ENCODE measurements at places on chromosomes 3 and 15.

GRCh38 chr15:28128031-28128430 is 28.9 kb upstream of the OCA2 start:
- no peak for DNase-seq

GRCh38 chr15:98719137-98719740 is 70.9 kb downstream of the IGF1R start:
- no peak for DNase-seq

DNA sequence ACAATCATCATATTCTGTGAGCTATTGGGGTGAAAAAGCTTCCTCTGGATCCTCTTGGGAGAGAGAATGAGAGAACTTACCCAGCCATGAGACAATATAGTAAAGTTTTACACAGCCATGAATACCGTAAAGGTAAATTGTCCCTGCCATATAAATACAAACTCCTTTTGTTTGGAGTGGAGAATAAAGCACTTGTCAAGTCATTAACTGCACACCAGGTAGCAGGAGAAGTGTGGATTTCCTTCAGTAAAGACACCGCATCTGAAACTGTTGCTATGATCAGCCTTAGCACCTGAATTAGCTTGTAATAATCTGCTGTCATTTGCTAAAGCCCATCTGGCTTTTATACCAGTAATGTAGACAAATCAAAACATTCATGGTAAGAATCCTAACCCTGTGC is 336.6 kb upstream of the SLCO3A1 start:
- DNase-seq = no peak

- no peak for DNase-seq
Measured at GRCh38 chr15:76065245-76065644, 5.5 kb downstream of the TMEM266 start.

GRCh38 chr3:153897842-153898241 is 223.3 kb upstream of the ARHGEF26 start:
- no peak for DNase-seq

DNA sequence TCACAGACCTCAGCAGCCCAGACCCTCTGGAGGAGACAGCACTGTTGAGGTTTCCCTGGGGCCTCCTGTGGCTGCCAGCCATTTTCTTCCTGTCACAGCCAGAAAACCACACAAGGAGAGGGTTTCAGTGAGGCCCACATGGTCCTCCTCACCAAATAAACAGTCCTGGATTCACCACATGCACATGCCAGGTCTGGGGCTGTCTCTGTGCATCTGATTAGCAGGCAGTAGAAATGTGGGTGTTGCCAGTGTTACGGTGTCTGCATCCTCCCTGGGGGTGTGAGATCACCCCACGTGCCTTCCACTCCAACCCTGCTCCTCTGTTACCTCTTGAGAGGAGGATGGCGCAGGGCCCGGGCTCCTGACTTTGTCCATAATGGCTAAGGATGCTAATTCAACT is 140.4 kb downstream of the CHDH start:
- no peak for DNase-seq

GRCh38 chr3:25043177-25043576 is 384.9 kb upstream of the RARB start:
- no peak for DNase-seq

DNA sequence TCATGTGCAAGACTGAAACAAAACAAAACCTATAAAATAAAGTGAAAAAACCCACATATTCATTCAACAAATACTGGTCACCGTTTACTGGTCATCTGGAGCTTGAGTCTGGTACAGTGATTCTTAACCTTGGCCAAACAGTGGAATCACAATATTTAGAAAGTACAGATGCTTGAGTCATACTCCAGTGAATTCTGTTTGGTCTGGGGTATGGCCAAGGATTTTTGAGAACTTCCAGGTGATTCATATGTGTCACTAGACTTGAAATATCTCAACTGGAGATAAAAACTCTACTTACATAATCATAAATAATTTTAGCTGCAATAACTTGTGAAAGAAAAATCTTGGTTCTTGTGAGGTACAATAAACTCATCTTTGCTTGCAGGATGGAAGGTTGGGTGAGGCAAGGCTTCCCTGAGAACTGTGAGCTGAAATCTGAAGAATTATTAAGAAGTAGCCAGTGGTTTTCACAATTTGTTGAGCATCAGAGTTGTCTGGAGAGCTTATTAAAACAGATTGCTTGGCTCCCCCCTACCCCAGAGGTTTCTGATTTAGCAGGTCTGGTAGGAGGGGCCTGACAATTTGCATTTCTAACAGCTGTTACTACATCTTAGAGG is 9.6 kb downstream of the NEK11 start:
- no peak for DNase-seq

GRCh38 chr3:174219738-174220137 is 639.4 kb upstream of the NAALADL2 start:
- no peak for DNase-seq

GRCh38 chr3:125179143-125179883 is 33.2 kb downstream of the SLC12A8 start:
- no peak for DNase-seq

DNA sequence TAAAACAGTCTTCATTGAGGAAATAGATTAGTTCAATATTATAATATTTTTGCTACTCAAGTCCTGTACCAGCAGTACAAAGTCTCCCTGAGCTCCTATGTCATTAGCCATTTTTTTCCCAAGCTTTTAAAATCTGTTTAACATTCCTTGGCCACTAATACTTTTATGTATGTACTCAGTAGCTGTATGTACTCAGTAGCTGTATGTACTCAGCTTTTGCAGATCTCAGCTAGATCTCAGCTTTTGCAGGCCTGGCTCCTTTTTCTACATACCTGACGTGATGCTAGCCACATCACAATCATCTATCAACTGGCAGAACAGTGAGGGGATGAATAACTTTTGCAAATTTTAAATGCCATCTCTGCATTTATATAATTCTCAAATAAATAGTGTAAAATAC is 13.8 kb downstream of the SLC9C1 start:
- DNase-seq = no peak
